Stimulated activated CD4-positive, alpha-beta T cell treated with anti-CD3 and anti-CD28 coated beads, TNF-alpha, amount 100 ng/mL, for 24 hours (primary cell): ENCODE measurements at places on chromosomes 5 and 9.

DNA sequence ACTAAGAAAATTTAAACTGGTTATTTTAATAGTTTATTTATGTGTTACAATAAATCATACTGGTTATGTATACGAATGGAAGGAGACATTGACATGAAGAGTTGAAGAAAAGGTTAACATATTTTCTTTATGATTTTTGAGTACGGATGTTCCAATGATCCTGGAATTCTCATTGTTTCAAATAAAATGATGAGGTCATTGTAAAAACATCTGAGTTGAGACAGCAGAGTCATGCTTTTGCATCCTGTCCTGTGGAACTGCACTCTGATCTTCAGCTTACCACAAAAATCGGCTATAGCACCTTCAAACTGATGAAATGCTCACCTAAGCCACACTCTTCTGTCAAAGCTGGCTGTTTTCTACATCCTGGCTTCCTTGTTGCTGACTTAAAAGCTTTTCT, 67.8 kb downstream of the PTCD2 start:
- no peak for DNase-seq

DNA sequence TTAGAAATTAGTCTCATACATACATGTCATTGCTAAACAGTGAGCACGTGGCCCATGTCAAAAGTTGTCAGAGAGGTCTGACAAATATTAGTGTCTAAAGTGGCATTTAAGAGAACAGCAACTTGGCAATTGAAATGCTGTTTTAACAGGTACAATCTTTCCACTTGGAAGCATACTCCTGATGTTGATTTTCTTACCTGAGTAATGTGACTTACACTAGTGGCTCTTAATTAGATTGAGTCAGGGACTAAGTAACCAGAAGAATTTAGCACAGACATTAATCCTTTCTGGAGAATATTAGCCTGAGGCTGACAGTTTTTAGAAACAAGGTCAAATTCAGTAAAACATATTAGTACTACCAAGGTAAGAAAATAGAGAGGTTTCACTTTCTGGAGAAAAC, 357.0 kb upstream of the ZNF608 start:
- DNase-seq, result no peak

- DNase-seq, result no peak
These were observed 28.8 kb downstream of the FOXD1 start for GRCh38 chr5:73419465-73420390.

- no peak for DNase-seq
These were observed 14.7 kb downstream of the MPDZ start for GRCh38 chr9:13264788-13265187.

DNA sequence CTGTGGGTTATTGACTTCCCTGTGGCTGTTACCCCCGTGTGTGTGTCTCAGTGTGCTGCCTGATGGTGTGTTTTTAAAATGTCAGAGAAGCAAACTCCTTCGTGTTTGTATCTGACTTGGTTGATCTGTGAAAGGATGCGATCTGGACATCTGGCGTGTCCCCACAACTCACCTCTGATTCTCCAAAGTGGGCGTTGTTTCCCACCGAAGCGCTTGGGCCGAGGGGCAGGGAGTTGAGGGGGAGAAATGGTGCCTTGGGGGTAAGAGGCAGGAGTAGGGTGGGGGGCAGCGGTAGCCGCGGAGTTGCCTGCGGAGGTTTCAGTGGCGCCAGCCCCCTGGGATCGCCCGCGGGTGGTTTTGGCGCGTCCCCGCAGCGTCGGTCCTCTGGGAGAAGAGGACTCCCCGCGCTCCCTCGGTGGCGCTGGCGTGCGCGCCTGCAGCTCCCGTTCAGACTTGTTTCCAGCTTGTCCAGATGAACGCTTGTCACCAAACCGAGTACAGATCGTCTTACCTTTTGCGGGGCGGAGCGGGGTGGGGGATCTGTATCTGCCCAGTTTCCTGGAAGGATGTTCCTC, 1.1 kb downstream of the MAST4 start:
- DNase-seq, result no peak

DNA sequence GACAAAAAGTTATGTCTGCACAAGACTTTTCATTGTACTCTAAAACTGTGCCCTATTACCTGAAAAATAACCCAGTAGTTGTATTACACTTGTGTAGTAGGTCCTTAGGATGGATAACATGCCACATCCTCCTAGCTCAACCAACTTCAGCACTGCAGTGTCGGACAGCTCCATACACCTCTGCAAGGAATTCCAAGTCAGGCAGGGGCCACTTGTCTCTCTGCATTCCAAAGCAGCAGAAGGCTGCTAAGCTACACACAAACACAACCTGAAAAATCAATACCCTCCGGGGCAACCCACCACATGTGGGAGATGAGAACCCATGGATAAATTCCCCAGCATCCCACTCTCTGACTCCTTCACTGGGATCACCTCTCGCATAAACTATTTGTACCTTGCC, 50.2 kb downstream of the MED10 start:
- no peak for DNase-seq

- no peak for DNase-seq
These were observed 26.5 kb downstream of the DDX46 start for GRCh38 chr5:134784946-134785620.

DNA sequence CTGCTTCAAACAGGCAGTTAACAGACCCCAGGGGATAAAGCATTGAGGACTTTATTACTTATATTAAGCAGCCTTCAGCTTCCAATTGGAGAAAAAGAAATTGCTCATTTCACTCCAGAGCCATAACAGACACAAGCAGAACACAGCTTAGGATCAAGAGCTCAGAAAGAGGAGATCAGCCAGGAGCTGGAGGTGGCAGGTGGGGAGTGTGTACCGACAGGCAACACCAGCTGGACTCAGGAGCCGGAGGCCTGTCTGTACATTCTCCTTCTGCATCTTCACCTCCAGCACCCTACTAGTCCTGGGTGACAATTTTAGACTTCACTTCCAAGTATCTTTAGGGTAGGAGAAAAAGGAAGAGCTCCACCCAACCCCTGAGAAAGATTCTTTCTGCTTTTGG, 35.8 kb downstream of the NRG2 start:
- DNase-seq, result no peak

- DNase-seq, result no peak
These were observed 86.6 kb downstream of the TRIO start for GRCh38 chr5:14229734-14230133.

DNA sequence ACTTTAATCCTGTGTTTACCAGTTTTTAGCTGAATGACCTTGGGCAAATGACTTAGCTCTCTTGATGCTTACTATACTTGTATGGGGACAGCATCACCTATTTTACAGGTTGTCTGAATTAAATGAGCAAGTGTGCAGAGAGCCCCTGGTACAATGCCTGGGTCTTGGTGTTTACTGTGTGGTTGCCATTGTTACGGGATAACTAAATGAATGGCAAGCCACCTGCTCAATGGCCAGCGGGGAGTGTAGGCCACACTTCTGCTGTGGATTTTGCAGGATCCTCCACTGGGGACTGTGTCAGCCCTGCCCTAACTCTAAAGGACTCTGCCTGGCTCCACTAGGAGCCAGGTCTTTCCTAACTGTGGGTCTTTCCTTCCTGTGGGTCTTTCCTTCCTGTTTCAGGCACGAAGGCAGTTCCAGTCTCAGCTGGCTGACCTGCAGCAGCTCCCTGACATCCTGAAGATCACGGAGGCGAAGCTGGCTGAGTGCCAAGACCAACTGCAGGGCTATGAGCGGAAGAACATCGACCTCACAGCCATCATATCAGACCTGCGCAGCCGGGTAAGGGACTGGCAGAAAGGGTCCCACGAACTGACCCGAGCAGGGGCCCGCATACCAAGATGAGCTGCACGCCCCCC, 10.3 kb upstream of the GLE1 start:
- no peak for DNase-seq

DNA sequence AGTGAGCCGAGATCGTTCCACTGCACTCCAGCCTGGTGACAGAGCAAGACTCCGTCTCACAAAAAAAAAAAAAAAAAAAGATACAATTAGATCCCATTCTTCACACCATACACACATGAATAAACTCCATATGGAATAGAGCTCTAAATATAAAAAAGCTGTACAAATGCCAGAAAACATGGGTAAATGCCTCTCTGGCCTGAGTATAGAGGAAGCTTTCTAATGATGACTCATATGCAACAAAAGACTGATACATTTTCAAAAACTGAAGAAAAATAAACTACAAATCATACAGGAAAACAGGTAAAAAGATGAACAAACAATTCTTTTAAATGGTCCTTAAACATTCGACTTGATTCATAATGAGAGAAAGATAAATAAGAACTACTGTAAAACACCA, 8.6 kb downstream of the ZFP62 start:
- no peak for DNase-seq

DNA sequence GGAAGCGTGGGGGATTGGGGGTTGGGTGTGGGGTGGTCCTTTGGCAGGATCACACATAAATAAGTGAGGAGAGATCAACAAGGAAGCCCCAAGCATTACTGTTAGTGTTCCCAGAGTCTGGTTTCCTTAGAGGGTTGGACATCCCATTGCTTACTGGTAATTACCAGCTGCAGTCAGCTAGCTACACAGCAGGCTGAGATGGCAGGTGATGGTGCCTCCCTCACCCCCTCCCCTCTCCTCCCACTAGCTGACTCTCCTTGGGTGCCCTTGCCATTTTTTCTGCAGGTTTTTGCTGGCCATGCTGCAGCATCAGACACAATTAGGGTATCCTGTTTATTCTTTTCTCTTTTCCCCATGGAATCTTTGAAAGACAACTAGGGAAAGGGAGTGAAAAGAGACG, 107.5 kb upstream of the TLR4 start:
- DNase-seq, result no peak

DNA sequence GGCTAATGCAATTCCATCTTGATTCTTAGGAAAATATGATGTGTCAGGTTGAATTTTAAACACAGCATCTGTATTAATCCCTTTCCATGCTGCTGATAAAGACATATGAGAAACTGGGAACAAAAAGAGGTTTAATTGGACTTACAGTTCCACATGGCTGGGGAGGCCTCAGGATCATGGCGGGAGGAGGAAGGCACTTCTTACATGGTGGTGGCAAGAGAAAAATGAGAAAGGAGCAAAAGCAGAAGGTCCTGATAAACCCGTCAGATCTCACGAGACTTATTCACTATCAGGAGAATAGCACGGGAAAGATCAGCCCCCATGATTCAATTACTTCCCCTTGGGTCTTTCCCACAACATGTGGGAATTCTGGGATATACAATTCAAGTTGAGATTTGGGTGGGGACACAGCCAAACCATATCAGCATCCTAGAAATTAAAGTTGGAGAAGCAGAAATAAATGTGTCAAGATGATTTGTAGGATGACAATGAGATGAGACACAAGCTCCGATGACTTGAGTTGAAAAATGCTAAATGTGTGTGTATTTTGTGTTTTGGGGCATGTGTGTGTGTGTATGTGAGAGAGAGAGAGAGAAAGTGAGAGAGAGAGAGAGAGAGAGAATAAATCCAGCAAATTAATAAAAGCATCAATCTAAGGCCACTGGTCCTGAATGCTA, 48.5 kb upstream of the ANKRD55 start:
- no peak for DNase-seq

DNA sequence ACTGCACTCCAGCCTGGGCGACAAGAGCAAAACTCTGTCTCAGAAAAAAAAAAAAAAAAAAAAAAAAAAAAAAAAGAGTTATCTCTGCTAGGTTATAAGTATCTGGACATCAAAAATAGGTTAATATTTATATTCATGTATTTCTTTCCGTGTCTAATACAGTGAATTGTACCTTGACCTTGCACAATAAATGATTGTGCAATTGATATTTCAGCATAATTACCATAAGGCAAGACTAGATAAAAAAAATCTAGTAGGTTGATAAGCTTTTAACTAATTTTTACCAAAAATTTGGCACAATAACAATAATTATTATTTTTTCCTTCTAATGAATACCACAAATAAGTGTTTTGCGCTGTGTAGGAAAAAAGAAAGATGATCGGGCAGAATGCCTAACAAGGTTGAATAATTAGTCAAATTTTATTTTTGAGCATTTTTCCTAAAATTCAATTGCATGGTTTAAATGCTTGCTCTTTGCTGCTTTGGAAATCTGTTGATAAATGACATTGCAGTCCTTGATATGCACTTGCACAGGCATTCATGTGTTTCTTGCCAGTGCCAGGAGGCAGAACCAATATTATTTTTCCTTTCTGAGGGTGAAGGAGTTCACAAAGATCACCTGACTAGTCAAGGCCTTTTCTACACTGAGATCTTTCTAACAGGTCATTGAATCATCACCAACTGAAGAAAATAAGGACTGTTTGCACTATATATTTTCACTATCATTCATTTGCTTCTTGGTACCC, 127.5 kb downstream of the ARRDC3 start:
- no peak for DNase-seq

- no peak for DNase-seq
These were observed 65.5 kb upstream of the SYNPO start for GRCh38 chr5:150574818-150575547.

GRCh38 chr5:76180814-76181805, 97.9 kb downstream of the SV2C start:
- no peak for DNase-seq

DNA sequence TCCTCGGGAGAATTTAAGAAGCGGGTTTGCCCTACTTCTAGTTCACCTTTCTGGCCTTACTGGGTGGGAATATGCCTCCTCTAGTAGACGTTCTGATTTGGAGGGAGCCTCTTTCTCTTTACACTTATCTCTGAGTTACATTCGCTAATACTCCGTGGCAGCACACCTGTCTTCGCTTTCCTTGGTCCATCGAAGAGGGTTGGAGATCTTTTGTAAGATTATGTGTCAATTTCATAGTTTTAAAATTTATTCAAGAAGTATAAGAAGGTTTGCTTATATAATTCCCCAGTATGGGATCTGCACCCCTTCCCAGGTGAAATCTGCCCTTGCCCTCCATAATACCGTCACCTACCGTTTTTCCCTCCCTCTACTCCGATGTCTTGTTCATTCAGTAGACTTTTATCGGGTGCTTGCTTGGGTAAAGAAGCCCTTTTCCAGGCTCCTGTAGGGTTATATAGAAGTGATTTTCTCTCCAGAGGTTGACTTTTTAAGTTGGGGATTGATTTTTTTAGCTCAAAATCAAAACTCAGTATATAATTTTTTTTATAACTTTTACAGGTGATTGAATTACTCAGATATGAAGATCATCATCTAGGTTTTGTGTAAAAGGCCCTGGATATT, 1.1 kb downstream of the GPBP1 start:
- DNase-seq, result no peak

DNA sequence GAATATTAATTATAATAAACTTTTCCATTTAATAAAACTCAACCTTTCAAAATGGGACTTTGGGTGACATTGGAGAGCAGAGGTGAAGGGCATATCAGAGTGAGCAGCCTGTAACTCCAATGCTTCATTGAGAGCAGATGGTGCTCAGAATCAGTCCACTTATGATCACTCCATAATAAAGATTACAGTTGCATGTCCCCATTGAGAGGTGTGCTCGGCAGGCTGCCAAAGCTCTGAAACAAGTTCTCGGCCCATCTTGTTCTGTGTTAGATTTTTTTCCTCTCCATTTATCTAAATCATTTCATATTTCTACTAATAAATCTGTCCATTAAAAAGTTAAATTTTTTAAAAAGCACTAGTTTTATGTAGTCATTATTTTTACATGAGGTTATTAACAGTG, 1786.4 kb upstream of the WWC1 start:
- no peak for DNase-seq

- DNase-seq, result no peak
These were observed 153.5 kb downstream of the RAPGEF6 start for GRCh38 chr5:131481569-131481968.

GRCh38 chr9:6270896-6271295, 55.3 kb downstream of the IL33 start:
- DNase-seq, result no peak
